ENCODE measurements at places on chromosomes 5 and 9.

DNA sequence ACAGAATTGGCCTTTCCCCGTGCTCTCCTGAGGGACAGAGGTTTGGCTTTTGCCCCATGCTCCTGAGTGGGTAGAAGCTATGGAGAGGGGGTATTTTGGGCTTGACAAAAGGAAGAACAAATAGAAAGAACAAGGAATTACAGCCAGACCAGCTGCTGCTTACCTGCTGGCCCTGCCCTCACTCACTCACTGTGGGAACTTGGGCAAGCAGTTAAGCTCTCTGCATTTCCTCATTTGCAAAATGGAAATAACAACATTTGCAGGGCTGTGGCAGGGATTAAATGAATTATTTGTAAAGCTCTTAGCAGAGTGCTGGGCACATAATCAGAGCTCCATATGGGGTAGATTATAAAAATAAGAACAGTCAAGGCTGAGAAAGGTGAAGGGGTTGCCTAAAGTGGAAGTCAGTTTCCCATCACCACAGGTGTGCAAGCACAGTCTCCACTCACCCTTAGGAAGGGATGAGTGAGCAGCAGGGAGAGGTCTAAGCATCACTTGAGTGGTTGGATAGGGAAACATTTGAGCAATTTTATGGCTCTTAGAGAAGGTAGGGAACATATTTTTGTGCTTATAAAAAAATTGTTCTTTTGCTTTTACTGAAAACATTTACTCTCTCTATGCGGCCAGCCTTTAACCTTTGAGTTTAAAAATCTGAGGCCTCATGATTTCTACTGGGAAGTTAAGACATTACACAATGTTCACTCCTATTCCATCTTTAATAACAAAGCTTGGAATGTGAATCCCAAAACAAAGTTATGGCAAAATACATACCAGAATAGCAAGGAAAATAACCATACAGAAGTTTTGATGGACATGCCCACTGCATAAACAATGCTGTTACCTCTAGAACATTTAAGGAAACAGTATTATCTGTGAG is 42.8 kb upstream of the LHFPL2 start:
- DNase-seq = no peak

- no peak for DNase-seq
Observed at GRCh38 chr5:149014571-149015031, 48.3 kb downstream of the SH3TC2 start.

- no peak for DNase-seq
Observed at GRCh38 chr5:84032324-84032723, 311.7 kb upstream of the HAPLN1 start.

- DNase-seq = no peak
Observed at GRCh38 chr9:37515620-37516258, 30.0 kb downstream of the POLR1E start.

- no peak for DNase-seq
Observed at GRCh38 chr9:36903541-36904435, 130.3 kb downstream of the PAX5 start.

- DNase-seq = no peak
Observed at GRCh38 chr5:59354274-59354673, 539.3 kb downstream of the PDE4D start.

GRCh38 chr9:109256336-109256735 is 64.5 kb downstream of the EPB41L4B start:
- DNase-seq = no peak

DNA sequence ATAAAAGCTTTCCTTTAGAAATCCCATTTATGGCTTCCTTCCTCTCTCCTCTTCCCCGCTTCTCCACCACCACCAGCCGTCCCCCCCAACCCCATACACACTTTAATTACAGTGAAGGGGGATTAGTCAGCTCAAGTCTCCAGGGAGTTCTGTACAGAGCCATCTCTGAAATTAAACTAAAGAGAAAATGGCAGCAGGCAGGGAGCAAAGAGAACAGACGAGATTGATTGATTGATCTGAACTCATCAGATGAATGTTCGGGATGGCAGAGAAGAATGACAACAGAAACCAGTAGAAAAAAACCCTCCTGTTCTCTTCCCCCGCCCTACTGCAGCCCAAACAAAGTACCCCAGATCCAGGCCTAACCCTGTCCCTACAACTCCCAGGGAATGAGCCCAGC is 241.7 kb upstream of the PANK3 start:
- no peak for DNase-seq

GRCh38 chr5:149936700-149937091 is 7.9 kb downstream of the PDE6A start:
- DNase-seq = no peak

DNA sequence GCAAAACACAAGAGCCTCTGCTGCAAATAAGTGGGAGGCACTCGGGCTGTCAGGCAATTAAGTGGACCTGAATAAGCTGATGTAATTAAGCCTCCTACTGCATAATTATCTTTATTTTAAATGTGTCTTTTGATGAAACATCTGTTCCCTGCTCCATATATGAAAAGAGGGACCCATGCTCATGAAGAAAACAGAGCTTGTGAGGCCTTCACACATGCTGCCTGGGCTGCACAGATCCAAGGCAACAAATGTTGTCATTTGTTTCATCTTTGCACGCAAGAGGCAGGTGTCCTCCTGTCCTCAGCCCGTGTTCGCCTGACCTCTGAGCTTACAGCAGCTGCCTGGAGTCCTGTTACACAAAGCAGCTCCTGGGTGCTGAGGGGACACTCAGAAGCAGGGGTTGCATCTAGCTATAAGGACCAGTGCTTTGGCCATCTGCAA is 381.1 kb downstream of the ZNF608 start:
- DNase-seq = no peak

GRCh38 chr5:21918451-21918850 is 934.7 kb downstream of the CDH12 start:
- DNase-seq = no peak

All from stimulated activated CD8-positive, alpha-beta memory T cell treated with anti-CD3 and anti-CD28 coated beads, Interleukin-7, amount 100 ng/mL, for 1 hour (primary cell).